SJCRH30 (cell line): ENCODE measurements at places on chromosomes 1 and 21.

- no peak for DNase-seq
Observed at GRCh38 chr21:45432575-45433255, 27.8 kb downstream of the COL18A1 start.

DNA sequence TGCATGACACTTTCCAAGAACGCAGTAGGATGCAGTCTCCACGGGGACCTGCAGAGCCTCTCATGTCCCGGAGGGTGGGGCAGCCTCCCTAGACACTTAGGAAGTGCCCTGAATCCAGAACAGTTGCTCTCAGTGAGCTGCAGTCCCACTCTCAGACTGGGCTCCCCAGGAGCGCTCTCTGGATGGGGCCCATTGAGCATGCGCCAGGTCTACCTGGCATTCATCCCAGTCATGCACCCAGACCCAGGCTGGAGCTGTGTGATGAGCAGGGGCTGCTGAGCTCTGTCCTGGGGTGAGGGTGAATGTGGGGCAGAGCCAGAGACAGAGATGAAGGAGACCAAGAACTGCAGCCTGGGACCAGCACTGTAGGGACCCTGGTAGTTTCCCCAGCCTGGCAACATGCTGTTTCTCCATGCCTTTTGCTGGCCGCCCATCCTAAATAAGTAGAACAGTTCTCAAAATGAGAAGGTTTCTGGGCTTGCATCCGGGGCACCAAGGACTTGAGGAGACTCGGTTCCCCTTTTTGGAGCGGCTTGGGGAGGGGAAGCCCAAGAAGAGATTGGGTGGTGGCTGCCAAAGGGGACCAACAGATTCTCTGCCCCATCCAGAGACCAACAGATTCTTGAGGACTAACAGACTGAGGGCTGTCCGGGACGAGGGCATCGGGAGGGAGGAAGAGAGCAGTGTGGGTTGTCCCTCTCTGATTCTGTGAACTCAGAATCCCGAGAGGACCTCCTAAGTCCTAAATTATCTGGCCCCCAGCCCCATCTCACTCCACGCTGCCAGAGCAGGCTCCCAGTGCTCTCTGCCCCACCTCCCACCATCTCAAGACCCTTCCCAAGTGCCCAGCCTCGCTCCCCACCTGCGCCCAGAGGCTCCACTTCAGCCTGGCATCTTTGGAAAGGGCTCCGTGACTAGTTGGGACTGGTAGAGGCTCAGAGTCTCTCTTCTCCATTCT is 1.0 kb upstream of the PGLYRP4 start:
- no peak for DNase-seq

GRCh38 chr1:13813398-13814012 is 113.5 kb downstream of the PRDM2 start:
- DNase-seq, result no peak

DNA sequence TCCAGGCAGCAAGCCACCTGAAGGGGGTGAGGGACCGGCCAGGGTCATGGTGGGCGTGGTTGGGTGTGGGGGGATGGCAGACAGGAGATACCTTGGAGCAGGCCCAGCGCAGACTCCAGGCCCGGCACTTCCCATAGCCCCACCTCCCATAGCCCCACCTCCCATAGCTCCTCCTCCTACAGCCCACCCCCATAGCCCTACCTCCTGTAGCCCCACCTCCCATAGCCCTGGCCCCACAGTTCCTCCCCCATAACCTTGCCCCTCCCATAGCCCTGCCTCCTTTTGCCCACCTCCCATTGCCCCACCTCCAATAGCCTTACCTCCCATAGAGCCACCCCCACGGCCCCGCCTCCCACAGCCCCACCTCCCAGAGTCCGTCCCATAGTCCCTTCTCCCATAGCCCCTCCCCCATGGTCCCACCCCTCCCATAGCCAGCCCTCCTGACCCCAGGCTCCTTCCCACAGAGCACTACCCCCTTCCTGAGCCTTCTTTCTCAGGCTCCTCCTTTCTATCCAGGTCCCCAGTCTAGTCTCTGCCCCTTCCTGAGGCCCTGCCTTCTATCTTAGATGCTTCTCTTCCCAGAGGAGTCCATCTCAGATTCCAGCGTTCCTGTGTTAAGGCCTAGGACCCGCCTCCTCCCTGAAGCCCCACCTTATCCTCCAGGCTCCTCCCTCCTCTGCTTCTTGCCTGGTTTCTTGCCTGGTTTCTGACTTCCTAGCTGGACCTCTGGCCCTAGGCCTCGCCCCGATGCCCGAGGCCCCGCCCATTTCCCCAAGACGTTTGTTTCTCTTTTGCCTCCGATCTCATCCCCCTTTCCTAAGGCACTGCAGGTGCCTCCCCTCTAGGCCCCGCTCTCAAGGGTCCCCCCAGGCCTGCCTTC is 46.8 kb downstream of the PTPRU start:
- DNase-seq, result peak; percentile 92

DNA sequence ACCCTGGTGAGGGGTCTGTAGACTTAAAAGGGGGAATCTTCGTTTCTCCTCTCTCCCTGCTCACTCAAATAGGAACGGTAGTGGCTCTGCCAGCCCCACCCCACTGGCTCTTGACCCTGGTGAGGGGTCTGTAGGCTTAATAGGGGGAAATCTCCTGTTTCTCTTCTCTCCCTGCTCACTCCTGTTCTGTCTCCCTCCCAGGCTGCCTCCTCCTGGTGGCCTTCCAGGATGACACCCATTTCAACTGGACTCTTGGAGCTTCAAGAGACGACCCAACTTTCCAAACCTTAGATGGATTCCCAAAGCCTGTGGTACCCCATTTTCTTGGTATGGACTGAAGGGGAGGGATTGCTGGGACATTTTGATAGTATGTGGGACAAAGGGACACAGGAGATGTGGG is 1.4 kb upstream of the EPHB2 start:
- no peak for DNase-seq

DNA sequence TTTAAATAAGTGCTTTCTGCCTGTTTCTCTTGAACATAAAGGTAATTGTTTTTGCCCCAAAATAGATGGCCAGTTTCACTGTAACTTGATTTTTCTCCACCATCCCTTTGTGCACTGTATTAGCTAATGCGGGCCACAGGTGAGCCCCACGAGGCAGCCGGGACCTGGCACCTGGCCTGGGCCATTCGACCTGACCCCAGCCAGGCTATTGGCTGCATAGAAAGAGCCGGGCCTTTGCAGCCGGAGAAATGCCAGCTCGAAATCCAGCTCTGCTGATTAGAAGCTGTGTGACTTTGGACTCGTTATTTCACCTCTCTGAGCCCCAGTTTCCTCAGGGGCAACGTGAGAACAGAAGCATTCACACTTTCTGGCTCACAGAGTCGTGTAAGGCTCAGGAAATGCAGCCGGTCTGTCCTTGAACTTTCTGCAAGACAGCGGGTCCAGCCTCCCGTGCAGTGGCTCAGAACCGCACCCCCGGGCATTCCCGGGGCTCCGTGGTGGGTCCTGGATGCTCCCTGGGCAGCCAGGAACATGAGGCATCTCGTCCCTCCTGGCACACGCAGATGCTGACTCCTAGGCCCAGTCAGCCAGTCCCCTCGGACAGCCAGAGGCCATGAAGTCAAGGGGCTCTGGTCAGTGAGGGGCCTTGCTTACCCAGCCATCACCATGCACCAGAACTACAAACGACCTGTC is 37.4 kb upstream of the ACTRT2 start:
- no peak for DNase-seq

DNA sequence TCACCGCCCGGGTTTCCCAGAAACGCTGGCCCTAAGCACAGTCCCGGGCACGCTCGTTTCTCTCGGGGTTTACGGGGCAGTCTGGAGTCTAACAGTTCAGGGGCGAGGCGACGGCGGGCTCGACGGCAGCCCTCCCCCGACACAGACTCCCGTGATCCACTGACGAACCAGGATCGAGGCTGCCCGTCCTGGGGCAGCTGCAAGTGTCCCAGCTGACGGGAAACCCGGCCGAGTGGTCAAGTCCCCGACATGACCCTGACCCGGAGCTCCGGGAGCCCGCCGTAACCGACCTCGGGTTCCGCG is 494 bp downstream of the UBE2J2 start:
- no peak for DNase-seq

DNA sequence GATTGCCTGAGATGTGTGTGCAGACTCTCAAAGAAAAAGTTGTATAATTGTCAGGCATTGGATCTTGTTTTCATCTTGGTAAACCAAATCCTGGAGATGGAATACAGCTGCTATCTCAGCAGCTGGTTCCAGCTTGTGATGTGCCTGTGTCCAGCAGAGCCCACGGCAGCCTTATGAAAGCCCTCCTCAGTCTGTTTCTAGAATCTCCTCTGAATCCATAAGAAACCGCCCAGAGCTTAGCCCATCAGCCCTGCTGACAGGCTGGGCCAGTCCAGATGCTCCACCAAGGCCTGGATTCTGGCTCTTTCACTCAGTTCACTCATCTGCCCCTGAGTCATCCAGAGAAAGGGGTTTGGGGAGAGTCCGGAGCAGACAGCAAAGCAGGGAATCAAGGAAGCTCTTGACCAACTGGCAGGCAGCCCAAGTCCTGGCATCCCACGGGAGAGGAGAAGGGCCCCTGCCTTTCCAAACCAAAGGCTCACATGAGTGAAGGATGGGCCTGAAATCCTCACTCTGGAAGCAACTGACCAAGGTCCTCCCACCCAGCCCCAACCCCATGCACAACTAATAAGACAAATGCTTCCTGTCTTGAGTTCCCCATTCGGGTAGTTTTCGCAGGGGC is 45.7 kb downstream of the NAV1 start:
- DNase-seq, result peak; percentile 41

- no peak for DNase-seq
Observed at GRCh38 chr1:65255035-65255655, 54.2 kb upstream of the DNAJC6 start.

DNA sequence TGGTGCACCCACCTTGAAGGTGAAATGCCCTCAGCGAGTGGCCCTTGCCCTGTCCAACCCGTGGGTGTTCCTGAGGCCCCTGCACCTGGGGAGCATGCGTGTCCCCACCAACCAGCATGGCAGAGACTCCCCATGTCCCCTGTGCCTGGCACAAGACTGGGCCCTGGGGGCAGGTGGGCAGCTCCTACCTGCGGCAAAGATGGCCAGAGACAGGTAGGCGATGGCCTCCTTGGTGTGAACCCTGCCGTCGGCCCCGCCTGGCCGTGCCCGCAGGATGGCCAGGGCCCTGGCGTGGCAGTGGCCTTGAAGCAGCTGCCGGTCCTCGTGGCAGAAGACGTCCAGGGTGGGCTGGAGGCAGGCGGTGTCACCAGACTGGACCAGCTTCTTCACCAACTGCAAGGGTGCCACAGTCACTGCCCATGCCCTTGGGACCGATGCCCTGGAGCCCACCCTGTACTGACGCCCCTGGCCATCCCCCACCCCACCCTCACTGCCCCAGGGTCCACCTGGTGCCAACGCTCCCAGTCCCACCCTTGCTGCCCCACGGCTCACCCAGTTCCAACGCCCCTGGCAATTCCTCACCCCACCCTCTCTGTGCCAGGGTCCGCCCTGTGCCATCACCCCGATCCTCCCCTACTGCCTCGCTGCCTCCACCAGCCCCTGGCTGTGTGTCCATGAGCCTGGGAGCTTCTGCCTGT is 15.7 kb downstream of the TTC34 start:
- no peak for DNase-seq

DNA sequence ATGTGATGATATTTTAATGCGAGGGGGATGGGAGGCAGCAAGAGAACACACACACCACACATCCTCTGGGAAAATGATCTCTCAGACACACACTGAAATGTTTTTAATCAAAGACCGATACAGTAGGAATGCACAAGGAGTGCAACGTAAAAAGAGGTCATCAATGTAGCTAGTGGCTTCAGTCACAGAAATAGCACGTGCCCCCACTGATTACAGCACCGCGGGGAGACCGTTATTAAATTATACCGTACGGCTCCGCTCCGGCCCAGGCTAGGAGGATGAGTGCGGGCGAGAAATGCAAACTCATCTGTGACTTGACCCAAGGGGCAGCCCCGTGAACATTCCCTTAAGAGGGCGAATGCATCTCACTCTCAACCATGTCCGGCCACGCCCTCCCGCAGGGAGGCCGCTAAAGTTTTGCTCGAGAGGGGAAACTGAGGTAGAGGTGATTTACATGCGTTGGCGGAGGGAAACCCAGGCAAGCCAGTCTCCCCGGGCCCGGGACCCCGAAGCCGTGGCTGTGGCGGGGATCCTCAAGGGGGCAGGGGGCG is 552 bp downstream of the UBR4 start:
- DNase-seq, result peak; percentile 47

GRCh38 chr1:236064674-236065508 is at the start of gene NID1:
Gene NID1, minus strand, starts transcription at chr1:236065090. Its CDS starts 11 bp downstream, at chr1:236065079.
- DNase-seq, result peak; percentile 58

DNA sequence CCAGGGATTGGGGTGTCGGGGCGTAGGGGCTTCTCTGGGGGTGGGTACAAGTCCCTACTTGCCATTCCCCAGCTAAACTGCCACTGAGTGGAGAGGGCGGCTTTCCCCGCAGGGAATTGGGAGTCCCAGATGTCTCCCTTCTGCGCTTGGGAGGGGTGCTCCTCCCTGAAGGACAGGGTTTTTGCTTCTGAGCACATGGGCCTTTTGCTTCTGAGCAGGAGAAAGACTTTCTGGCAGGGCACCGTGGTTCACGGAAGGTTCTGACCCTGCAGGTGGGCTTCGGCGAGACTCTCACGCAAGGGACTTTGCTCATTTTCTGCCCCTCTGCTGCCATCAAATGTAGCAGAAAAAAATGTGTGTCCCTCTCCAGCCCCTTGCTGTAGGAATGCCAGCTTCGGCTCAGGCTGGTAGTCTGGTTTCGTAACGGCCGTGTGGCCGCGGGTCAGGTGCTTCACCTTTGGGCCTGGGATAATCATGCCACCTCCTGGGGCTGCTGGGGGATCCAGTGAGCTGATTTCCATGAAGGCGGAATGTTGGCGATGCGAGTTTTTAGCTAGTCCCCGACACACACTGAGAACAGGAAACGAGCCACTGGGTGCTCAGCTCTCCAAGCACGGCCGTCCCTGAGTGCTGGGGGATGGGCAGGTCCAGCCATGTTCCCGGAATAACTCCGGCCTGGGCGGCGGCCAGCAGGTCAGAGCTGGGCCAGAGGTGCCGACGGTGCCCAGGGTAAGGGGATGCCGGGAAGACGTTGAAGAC is 364.0 kb downstream of the CAMTA1 start:
- no peak for DNase-seq

- DNase-seq, result no peak
Observed at GRCh38 chr1:119136401-119136800, 4.1 kb downstream of the WARS2 start.

- peak; percentile 18 for DNase-seq
Observed at GRCh38 chr1:218164111-218164929, 120.8 kb upstream of the RRP15 start.

DNA sequence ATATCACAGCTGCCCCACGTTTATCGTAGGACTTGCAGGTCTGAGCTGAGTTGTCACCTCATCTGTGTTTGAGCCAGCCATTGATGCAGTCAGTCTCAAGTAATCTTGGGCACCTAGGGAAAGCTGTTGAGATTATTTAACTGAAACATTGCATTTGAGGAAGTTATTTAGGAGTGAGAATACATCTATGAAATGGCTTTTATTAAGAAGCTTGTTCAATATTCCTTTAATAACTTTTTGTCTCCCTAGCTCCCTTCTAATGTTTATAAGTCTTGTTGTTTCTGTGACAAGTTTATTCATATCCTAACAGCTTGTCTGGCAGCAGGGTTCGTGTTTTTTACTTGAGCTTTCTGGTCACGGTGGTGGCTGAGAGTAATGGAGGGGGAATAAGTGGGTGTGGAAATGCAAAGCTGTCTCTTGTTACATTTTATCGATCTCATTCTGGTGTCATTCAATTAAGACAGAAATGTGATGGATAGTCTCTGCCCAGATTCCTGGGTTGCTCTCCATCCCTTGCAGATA is 555.9 kb downstream of the USP25 start:
- no peak for DNase-seq
